ENCODE measurements at places on chromosomes 7 and 10. TPM values are rescaled to one million over a fixed set of nuclear protein-coding genes. Genes with fewer than 3 reads are reported as not detected.
A peak's percentile ranks its signal among the peaks of the same experiment; 100 is the strongest.

DNAJC12 gene
- total RNA-seq = 0.28 TPM

GPR26 gene
- not detected for total RNA-seq

SPDYE1 gene
- not detected for total RNA-seq

PRPS1L1 gene
- not detected for total RNA-seq

TMEM176A gene
- 0.20 TPM for total RNA-seq

PON3 gene
- total RNA-seq = not detected

FGF8 gene
- total RNA-seq = not detected

NKX2-3 gene
- total RNA-seq = not detected

CAV2 gene
- 0.16 TPM for total RNA-seq

KIF20B gene
- 28.0 TPM for total RNA-seq

NME8 gene
- total RNA-seq = not detected

LRMDA gene
- not detected for total RNA-seq

CYP26C1 gene
- not detected for total RNA-seq

RASSF4 gene
- 0.33 TPM for total RNA-seq

GRCh38 chr7:44186736-44187135 is 2.5 kb downstream of the GCK start:
- DNase-seq = no peak

DNA sequence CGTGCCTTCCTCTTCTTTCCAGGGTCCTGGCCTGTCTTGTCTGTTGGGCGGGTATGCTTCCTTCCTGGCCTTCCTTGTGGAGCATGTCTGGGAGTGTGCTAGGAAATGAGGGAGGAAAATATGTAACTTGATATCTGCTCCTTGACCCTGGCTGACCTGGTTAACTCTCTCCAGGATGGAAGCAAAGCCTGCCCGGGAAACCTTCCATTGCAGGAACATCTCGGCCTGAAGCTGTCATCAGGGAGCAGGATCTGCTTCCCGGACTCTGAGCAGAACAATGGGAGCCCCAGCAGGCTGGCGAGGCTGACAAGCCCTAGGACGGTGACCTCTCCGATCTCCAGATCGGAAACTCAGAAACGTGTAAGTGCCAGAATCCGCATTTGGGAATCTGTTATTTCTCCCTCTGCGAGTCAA is 340.3 kb downstream of the FRMD4A start:
- DNase-seq = no peak

GRCh38 chr7:136023134-136023869 is 46.1 kb upstream of the MTPN start:
- no peak for DNase-seq

DNA sequence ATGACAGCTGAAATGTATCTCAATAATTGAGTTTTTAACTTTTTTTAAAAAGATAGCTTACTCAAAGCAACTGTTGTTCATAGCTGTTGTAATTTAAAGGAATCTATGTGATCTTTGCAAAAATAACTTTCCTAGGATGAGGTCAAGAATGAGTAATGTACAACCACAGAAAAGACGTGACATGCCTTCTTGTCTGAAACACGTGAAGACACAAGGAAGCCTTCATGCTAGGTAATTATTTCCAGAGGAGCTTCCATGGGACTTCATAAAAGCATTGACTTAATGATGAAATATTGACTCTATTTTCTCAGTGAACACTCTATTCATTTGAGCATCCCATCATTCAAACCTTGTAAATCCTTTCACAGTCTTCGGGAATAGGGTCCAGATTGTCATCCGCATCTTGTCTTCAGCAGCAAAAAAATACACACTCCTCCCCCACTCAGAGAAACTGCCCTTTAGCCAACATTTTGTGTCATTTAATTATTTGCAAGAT is 528.0 kb downstream of the NRG3 start:
- DNase-seq = no peak

- DNase-seq = no peak
Measured at GRCh38 chr7:134532180-134532953, 5.0 kb downstream of the AKR1B10 start.

- DNase-seq = no peak
Measured at GRCh38 chr7:1090686-1091643, 3.1 kb downstream of the GPER1 start.

- no peak for DNase-seq
Measured at GRCh38 chr7:20227291-20227795, 10.2 kb upstream of the MACC1 start.

DNA sequence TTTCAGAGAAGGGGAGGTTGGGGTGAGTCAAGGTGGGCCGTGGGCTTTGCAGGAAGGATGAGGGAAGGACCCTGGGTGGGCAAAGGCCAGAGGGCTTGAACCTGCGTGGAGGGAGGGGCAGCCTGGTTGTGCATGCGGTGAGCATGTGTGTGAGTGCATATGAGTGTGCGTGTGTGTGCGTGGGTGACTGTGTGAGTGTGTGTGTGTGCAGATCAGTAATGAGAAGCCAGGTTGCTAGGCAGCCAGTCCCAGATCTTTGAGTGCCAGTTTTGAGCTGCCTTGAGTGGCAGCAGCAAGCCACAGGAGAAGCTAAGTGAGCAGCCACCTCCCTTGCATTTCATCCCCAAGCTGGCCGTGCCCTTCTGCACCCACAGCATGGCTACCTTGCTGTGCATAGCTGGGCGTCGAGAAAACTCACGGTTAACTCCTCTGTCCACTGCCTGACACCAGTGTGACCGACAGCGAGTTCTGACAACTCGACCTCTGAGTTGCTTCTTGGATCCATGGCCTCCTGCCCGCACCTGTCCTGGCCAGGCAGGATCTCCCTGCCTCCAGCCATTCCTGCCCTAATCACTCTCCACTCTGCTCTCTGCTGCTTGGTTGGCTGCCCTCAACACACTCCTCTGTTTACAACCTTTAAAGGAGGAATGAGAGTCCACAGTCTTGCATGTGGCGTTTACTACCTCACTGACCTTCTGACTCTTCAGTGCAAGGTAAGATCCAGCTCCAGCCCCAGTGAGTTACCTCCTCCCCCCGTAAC is 775.4 kb downstream of the TYW1 start:
- no peak for DNase-seq

DNA sequence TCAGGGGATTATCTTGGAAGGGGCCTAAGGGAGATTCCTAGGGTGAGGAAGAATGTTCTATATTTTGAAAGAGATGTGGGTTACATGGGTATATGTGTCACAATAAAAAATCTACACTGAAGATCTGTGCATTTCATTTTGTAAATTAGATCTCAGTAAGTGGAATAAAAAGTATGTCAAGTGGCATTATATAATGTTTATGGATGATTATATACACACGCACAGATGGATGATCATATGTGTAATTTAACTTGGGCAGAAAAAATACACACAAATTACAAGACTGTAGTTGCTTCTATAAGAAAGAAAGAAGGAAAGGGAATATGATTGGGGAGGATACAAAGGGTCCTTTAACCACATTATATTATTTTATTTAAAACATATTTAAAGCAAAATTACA is 18.5 kb downstream of the ASZ1 start:
- DNase-seq = no peak

- no peak for DNase-seq
Measured at GRCh38 chr10:97726636-97727178, 10.2 kb upstream of the ZFYVE27 start.

GRCh38 chr10:90592638-90593302 is 265.1 kb downstream of the HTR7 start:
- no peak for DNase-seq

GRCh38 chr10:3421537-3422257 is 249.1 kb upstream of the PITRM1 start:
- DNase-seq = no peak

- DNase-seq = no peak
Measured at GRCh38 chr10:129219364-129219763, 247.7 kb upstream of the MGMT start.

DNA sequence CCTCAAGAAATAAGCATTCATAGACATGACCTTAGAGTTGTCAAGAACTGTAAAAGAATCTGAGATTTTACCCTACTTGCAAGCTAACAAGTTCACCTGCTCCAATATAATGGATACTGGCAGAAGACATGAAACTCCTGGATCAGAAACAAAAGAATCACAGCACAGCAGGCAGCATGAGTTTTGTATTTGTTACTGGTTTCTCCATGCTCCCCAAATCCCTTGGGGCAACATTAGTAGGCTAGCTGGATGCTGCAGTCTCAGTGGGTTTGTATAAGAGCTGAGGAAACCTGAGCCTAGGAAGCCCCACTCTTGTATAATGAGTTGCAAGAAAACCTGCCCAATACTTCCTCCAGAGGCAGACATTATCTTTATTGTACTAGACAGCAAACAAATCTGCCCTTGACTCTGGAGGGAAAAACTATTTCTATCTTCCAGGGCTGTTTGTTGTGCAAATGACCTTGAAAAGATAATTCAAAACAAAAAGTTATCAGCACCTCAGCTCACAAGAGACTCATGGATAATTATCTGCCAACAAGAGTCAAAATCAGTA is 64.8 kb downstream of the ABLIM1 start:
- no peak for DNase-seq

DNA sequence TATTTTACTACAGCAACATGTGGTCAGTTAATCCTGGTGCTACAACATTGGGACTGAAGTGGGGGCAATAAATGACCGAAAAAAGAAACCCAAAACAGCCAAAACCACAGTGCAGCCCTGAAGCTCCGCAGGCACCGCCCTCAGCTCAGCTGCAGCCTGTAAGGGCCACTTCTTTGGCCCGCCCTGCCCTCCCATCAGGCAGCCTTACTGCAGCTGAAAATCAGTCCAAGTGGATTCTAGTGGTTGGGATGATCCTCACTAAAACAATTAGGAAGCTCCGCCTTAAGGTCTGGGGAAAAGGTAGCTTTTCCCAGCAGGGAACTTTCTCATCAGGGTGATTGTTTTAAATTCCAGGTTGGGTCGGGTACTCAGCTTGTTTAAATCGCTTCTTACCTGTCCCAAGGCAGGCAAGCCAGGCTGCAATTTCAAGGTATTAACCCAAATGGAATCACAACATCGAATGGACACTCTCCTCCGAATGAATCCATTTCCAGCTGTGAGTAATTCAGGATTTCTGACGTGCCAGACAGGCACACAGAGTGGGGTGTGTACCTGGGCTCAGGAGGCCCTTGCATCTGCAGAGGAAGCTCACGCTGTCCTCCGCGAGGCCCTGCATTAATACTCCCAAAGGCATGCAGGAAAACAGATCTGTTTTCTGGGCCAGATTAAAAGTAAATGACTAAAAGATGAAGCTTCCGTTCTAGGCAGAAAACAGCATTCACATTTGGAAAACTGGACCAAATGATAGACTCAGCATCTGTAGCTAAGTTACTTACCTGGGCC is 104.3 kb downstream of the CREB5 start:
- DNase-seq = no peak

- no peak for DNase-seq
Measured at GRCh38 chr7:33845991-33846509, 59.3 kb upstream of the BMPER start.

GRCh38 chr7:101650579-101651081 is 21.5 kb upstream of the MYL10 start:
- DNase-seq = no peak

DNA sequence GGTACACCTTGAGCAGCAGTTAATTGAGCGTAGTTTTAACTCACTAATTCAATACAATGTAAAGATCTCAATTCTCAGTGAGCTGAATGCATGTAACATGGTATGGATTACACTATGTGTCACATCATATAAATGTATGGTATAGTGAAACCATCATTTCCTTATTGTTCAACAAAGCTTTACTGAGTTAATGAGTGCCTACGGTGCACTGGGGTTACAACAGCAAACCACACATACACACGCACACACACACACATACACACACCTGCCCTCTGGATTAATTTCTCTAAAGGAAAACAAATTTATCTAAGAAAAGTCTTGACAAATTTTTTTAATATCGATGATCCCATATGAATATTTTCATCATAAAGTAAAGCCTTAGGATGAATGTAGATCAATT is 369.1 kb downstream of the MALRD1 start:
- DNase-seq = no peak

DNA sequence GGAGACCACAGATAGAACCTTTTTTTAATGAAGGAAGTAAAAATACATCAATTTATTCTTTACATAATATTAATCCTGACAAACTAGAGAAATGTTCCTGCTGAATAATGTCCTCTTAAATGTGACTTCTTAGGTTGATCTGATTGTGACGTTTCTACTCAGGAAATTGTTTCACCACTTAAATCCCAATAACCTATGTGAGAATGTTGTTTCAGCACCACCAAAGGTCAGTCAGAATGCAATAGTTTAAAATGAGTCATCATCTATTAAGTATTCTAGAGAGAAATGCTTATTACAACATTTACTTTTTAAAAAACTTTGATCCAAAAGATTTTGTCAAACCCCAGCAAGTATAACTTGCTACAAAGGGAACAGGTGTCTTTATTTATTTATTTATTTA is 155.4 kb upstream of the CACNA2D1 start:
- DNase-seq = no peak

DNA sequence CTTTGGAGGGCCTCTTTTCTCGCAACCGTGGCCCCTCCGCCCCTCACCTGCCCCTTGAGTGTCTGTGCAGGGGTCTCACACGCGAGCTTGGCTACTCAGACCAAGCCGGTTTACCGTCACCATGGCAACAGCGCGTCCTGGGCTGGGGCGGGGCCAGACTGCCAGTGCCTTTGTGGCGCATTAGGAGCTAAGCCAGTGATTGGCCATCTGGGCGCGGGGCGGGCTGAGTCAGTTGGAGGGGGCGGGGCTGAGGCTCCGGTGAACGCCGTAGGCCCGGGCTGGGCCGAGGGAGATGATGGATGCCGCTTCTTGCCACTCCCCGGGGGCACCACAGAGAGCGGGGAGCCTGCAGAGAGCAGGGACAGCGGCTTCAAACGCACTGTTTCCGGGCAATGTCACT is 48.7 kb upstream of the FXYD4 start:
- peak; percentile 69 for DNase-seq

DNA sequence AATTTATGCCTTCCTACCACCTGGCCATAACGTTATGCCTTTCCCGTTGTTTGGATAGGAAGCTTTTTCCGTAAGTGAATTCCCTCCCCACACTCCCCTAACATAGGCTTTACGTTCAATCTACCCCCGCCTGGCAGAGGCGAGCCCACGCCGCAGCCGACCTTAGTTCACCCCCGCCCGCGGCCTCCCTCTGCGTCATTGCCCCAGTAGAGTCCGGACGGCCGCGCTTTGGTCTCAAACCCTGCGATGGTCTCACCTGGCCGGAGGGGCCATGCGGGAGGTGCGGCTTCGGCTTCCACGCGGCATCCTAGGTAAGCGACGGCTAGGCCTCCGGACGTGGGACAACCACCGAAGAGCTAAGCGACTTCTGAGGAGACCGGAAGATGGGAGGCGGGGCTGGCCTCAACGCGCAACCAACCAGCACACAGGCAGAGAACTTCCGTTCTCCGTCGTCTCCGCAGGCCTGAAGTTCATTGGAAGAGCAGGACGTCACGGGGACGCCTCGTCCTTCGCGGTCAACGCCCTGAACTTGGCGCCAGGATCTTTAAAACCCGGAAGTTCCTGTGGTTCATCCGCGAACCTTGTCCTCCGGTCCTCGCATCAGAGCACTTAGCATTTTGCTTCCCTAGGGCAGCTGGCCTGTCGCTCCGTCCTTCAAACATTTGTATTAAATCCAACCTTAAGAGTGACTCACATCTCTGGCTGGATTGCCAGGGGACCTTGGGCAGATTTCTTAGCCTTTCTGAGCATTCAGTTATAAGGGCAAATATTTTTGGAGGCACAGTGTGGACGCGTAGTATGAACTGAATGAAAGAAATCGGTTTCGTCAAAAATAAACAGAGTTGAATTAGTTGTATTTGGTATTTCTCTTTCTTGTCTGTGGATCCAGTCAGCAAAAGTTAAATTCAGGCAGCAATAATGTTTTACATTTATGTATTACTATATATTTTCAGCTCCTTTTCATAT is at the start of gene CHCHD2:
Gene CHCHD2 (minus strand): TSS at position 369 of the 966 bp plus-strand sequence. CDS start 63 bp downstream, at position 306.
- peak; percentile 87 for DNase-seq

- DNase-seq = no peak
Measured at GRCh38 chr10:30813872-30814481, 184.4 kb upstream of the LYZL2 start.
